ENCODE measurements at places on chromosomes 2 and 18.
A peak's percentile ranks its signal among the peaks of the same experiment; 100 is the strongest.

DNA sequence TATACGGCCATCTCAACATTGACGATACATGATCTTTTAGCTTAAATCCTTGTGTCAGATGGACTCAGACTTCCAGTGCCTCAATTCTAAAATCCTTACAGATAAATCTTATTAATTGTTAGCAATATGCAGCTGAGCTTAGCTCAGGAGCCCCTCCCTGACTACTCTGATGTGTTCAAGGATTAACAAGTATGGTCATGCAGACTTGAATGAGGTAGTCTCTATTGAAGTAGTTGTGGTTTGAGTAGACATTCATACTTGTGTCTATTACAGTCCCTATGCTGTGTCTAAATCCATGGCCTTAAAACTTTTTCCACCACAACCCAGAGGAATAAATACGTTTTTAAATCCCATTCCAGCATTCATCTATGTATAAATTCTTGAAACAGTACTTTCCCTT, 119.5 kb downstream of the NUP35 start:
- no peak for DNase-seq

DNA sequence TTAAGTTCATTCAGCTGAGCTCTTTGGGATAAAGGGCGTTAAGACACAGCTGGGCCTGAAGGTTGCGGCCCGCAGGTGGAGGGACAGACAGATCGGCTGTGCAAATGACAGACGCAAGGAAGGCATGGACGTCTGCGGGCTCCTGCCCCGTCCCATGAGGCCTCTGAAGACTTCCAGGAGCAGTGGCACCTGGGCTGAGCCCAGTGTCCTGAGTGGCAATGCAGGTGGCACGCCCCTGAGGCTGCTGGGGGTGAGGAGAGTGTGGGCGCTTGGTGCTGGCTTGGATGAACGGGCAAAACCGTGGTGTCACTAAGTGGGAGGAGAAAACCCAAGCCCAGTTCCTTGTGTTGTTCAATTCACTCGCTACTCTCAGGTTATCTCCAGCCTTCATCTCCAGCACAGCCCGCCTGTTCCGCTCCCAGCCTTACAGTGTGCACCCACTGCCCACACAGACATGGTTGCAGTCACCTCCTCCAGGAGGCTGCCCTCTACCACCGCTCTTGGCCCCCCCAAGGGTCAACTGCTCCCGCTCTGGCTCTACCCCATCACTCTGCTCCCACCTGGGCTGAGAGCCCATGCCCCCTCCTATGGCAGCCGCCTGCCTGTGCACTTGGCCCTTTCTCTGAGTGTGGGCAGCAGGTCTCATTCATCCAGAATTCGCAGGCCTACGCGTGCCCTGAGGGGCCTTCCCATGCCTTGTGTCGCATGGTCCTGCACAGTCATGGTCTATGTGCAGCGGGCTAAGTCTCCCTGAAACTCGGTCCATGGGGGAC, 50.3 kb downstream of the PTGR3 start:
- no peak for DNase-seq

- DNase-seq, result peak; percentile 55
These were observed 365 bp downstream of the CUL3 start for GRCh38 chr2:224584785-224585210.

DNA sequence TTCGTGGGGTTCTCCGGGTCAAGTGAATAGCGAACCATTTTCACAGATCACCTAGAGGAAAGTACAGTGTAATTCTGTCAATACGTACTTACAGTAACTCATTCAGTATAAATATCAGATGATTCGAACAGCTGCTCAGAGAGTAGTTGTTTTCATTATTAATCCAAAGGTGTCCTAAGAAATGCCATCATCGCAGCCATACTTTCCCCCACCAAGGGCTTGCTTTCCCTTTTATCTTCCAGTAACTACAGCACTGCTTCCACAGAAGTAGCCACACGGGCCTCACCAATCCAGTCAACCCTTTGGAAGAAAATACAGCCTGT, 4.5 kb upstream of the C18orf32 start:
- DNase-seq, result no peak

DNA sequence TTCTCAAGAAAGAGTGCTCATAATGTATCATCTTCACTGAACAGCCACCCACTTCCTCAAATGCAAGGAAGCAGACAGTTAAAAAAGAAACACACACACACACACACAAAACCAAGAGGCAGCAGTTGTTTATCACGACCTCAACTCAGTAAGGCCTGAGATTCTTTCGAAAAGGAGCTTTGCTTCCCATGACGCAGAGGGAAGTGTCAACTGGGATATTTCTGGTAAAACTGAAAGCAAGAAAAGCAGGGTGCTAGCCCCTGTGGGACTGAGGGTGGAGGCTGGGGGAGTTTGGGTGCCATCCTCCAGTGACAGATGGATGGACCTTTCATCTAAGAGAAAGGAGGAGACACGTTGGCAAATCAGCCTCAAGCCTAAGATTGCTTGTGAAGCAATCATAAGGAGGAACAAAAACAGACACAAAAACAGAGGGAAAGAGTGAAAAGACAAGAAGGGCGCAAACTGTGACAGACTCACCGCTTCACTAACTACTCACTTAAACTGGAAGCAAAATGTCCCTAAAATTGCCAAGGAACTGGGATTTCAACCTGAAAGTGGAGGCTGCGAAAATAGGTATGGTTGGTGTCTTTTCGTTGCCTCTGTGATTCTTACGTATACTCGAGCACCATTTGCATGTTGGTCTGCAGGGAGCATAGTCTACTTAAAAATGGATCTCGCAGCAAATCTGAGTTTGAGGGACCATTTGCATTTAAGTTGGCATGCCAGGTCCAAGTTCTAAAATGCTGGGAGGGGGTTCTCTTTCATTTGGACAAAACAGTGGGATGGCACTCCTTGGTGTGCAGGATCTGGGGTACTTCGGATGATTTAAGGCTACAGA, at the start of gene ARHGAP25:
TSS of gene ARHGAP25 (plus strand) at position 124 of the 838 bp plus-strand sequence. CDS start at position 513, 389 bp downstream.
- no peak for DNase-seq

DNA sequence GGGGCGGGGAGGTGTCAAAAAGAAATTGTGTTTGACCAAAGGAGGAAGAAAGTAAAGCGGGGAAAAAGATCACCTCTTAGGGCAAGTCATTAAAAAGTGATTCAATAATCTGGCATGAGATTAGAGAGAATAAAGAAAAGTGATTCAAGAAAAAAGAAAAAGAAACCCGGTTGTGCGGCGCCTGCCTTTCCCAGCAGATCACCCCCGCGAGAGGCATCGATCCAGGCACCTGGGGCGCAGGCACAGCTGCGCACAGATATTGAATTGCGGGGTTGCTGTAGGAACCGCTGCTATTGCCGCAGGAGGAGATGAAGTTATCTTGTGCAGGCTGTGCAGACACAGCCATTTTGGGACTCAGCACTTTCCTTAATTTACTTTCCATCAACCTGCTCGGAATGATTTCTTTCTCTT, 71.2 kb downstream of the PLB1 start:
- peak; percentile 38 for DNase-seq

DNA sequence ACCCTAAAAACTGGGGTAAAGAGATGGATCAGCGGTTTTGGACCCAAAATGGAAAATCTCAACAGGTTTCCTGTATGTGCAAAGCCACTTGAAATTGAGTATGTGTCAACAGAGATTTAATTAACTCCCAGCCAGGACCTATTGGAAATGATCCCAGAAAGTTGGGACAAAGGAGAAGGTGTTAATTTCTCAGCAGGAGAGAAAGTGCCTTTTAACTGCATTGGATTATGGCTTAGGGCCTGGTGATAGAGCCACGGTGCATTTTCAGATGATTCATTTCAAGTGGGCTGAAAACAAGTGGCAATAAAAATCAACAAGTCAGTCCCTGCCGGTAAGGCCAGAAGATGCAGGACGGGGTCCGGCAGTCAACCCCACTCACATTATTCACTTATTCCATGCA, 80.2 kb upstream of the BCL11A start:
- no peak for DNase-seq

DNA sequence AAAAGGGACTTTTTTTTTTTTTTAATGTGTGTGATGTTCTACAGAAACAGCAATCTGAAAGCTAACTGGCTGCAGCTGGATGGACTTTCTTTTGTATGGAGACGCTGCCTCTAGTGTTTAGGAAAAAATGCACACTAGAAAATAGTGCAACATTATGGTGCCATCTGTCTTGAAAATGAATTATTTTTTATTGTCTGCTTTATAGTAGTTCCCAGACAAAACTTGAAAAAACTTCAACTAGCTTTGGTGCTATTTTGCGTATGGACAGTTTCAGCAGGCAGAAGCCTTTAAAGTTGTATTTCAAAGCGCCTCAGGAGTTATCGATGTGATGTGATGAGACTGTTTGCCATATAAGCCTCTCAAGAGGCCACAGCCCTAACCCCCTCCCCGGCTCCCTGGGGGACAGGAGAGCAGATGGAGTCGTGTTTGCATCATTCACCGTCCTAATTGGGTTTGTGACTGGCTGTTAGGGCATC, 86.9 kb downstream of the LTBP1 start:
- DNase-seq, result peak; percentile 61

DNA sequence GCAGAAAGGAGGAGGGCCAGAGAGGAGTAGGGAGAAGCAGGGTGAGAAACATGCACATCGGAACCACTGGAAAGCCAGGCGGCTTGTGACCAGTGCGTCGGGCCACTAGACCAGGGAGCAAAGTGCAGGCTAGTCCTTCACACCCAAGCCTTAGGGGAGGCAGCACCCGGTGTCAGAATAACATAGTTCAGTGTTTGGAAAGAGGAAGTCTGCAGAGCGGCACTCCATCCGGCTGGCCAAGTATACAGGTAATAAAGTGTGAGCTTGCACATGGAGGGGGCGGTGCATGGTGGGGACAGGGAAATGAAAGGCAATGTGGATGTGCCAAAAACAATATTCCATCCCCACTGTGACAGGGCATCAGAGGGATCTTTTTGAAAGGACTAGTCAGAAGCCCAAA, 69.7 kb downstream of the ZNF521 start:
- no peak for DNase-seq

DNA sequence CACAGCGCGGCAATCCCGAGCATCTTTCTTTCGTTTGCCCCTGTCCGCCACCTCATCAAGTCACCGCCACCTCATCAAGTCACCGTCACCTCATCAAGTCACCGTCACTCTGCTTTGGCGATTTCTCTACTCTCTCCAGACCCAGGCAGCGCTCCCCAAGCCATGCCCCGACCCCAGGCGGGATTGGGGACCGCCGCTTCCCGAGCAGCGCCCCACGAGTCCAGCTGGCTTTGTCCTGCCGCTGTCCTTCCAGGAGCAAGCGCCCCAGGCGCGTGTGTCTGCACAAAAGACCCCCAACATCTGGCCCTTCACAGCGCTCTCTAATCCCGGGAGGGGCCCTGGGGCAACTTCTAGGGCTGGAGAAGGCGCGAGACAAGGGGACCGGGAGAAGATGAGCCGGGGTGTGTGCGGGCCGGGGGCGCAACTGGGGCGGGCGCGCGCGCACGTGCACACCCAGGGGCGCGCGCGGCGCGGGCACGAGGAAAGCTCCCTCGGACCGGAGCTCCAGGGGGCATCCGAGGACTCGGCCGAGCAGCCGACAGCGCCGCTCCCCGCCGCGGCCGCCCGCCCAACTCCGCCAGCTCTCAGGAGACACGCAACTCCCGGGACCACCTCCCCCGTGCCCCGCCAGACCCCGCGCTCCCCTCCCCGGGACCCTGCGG, 633 bp upstream of the RNF152 start:
- DNase-seq, result peak; percentile 85

- DNase-seq, result no peak
These were observed 138.1 kb downstream of the SETBP1 start for GRCh38 chr18:44818668-44819403.

- peak; percentile 25 for DNase-seq
These were observed 529 bp upstream of the MTA3 start for GRCh38 chr2:42567806-42568400.

GRCh38 chr18:32010124-32010721, 8.4 kb upstream of the RNF125 start:
- no peak for DNase-seq

GRCh38 chr2:222622910-222623309, 33.0 kb downstream of the FARSB start:
- no peak for DNase-seq

DNA sequence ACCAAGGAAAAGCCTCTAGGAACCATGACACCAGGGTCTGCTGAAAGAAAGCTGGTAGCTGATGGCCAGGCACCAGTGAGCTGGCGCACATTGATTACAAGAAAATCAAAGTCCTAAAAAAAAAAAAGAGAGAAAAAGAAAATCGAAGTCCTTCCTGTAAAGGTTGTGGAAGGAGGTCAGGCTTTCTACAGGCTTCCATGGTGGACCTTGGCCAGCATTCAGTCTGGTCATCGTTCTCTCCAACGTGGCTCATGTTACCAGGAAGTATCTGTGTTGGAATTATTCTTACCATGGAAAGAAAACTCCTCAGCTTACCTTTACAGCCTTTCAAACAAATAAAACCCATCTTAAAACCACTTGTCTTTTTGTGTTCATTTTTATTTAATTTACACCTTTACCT, 65.6 kb downstream of the CYB5A start:
- no peak for DNase-seq

DNA sequence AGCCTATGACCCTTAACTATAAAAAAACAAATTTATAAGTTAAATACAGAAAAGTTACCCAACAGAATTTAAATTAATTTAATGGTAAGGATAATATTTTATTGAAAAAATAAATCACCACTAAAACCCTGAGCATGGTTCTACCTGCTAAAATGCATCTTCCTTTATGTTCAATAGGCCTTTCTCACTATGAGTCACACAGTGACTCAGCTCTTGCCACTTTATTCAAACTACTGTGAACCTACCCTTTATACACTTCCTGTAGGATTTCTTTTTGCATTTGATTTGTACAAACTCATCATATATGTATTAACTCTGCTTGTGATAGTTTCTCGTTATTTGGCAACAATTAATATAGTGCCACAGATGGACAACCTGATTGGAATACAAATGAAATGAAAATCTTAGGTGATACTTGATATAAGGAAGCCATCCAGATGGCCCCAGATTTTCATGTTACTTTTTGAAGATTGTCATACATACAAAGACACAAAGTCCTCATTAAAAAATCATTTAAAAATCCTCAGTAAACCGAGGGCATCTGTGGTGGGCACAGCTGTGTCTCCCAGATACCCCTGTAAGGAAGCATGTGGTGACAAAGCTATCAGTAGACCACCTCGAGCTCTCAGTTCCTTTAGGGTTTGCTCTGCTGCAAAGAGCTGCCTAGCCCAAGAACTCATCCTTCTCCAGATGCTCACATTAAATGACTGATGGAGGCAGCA, 55.2 kb upstream of the COBLL1 start:
- no peak for DNase-seq

GRCh38 chr2:207230261-207231105, 64.7 kb upstream of the KLF7 start:
- no peak for DNase-seq

All from AG20443 (cell line).